ENCODE measurements at places on chromosomes 4 and X.

DNA sequence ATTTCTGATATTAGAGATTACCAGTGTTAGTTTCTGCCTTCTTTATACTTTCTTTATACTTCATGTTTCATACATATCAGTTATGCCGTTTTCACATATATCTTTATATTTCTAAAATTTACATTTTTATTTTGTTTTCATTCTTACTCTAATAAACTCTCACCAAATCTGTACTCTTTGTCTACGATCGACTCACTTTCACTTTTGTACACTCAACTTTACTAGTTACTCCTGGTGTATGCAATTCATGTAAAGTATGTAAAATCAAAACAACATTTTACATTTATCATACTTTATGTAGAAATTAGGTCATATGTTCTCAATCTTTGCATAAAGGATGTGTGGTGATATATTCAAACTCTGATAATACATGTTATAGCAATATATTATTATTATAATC lies 59.9 kb downstream of the UGT2A3 start:
- no peak for DNase-seq

DNA sequence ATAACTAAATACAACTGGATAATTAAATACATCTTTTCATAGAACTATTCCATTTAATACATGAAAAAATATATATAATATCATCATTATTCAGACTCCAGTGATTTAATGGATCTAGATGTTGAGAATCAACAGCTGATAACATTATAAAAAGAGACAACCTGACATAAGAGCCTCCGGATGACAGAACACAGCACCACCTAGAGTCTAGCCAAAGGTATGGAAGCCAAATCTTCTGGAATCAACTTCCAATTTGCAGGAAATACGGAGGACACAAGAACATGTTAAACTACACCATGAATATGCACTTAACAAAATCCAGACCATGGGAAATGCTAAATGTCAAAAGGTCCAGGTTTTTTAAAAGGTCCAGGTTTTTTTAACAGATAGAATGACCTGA lies 55.0 kb downstream of the LRBA start:
- DNase-seq, result no peak

GRCh38 chr4:81789158-81789557 lies 317.5 kb upstream of the RASGEF1B start:
- no peak for DNase-seq

DNA sequence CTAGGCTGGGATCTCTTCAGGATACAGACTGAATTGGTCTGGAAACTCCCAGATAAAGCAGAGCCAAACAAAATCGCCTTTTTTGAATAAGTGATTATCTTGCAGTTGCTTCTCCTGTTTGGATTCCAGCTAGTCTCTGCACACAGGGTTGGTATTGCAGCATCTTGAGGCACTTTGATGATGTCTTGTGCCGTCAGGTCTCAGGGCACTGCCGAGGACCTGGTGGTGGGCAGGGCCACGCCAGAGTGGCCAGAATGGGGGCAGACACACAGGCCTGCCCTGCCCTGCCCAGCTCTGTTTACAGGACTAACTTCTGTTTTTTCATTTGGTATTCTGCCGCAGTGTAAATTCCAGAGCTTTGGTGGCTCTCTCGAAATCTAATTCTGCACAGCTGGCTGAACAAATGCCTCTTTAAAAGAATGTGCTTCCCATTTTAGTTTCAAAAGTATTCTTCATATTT lies 276.1 kb downstream of the NR3C2 start:
- no peak for DNase-seq

GRCh38 chrX:113133316-113133715 lies 292.7 kb upstream of the AMOT start:
- DNase-seq, result no peak

GRCh38 chr4:119690871-119691270 lies 62.3 kb upstream of the PDE5A start:
- no peak for DNase-seq

DNA sequence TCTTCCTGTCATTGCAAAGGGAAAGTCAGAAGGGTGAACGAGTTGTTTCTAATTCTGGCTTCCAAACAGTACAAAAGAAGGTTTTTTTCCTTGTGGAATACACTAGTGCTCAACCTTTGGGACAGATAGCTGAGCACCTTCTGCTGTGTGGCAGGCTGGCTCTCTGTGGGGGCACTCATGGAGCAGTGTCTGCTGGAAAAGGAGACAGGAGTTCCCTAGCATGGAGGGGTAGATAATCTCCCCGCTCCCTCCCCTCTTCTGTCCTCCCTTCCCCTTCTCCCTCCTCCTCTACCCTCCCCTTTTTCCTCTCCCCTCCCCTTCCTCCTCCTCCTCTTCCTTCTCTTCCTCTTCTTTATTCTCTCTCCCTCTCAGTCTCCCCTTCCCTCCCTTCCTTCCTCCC lies 62.4 kb upstream of the MTM1 start:
- DNase-seq, result no peak

DNA sequence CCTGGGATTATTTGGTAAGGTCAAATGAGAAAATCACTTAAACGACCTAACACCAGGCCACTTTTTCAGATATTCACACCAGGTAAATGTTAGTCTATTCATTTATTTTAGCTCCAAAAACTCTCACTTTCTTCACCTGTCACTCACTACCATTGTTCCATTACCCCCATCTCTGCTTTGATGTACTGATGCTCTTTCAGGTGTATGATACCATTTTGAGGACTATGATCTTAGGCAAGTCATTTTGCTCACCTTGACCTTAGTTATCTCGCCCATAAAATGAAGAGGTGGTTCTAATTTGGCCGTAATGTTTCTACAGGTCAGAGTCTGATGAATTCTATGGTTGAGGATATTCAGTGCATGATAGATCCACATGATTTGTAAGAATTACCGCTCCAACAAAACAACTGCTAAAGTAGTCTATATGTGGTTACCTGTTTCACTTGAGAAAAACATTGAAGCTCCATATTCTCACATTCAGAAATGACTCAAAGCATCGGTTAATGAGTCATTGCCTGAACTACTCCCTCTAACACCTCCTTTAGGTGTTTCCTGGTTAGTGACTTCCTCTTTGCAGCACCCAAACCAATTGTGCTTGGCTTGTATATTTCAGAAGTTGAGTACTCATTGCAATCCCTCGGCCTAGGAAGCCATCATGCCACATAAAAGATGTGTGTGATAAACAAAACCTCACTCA lies 4.5 kb downstream of the DTHD1 start:
- no peak for DNase-seq

DNA sequence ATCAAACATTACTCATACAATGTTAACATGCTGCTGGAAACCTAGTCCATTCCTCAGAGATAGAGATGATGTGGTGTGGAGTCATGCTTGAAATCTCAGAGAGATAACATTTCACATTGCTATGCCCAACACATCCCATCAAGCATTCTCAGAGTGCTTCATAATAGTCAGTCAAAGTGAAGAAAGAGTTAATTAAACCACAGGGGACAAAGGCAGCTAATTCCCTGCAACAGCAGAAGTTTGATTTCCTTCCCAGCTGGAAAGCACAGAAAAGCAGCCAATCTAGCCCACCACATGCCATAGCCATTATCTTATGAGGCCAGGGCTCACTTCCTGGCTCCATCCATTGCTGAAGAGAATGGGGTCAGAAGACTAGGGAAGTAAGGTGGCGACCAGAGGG lies 8.9 kb downstream of the KDR start:
- DNase-seq, result no peak

GRCh38 chr4:110518889-110519490 lies 43.0 kb downstream of the ENPEP start:
- DNase-seq, result peak; percentile 5

DNA sequence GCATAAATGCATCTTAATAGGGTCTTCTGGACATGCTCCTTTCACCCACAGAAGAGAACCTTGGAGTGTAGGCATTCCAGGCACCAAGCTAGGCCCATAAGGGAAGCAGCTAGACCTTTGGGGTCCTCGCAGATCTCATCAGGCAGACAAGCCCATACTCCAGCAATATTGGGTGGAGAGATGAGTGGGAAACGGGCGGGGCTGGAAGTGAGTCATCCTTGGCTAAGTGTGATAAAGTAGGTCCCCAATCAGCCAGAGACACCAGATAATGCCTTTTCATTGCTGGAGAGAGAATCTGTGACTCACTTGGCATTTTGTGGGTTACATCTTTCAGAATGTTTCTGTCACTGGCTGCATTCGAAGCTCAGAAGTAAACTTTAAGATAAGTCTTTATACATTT lies 133.3 kb upstream of the MBNL3 start:
- DNase-seq, result peak; percentile 17

- DNase-seq, result no peak
These were observed at the start of gene PAGE2 for GRCh38 chrX:55088795-55089489. TSS of gene PAGE2 (plus strand) at chrX:55089018. CDS start at chrX:55090021, 1,003 bp downstream.

- no peak for DNase-seq
These were observed 149.3 kb downstream of the RASL11B start for GRCh38 chr4:53011259-53011905.

DNA sequence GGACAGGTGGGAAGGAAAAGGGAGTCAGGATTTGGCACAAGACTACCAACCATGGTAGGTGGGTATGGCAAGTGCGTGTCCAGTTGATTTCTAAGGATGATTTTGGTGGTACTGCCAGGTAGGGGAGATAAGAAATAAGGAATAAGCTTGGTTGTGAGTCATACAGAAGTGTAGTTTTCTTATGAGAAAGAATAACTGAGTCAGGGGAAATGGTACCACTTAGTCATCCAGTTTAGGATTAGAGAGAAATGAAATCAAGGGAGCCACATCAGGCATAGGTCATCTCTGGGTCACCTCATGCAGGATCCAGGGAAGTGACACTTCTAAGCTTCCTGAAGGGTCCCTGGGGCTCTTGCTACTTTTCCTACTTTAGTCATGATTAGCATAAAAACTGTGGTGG lies 107.1 kb upstream of the C1GALT1C1 start:
- no peak for DNase-seq

DNA sequence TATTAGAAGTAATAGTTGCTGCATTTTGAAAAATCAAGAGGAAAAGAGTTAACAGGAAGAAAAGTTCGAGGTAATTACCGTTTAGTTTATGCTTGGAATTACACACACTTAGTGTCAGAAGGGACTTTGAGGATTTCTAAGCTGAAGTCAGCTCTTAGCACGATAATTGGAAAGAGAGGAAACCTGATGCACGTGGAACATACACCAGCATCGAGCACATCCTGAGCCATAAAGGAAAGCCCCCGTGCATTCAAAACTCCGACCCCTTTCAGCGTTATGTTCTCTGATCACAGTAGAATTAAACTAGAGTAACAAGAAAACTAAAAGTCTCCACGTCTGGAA lies 400 bp upstream of the PAQR3 start:
- DNase-seq, result no peak

GRCh38 chrX:118325453-118325852 lies 20.5 kb upstream of the WDR44 start:
- DNase-seq, result no peak

DNA sequence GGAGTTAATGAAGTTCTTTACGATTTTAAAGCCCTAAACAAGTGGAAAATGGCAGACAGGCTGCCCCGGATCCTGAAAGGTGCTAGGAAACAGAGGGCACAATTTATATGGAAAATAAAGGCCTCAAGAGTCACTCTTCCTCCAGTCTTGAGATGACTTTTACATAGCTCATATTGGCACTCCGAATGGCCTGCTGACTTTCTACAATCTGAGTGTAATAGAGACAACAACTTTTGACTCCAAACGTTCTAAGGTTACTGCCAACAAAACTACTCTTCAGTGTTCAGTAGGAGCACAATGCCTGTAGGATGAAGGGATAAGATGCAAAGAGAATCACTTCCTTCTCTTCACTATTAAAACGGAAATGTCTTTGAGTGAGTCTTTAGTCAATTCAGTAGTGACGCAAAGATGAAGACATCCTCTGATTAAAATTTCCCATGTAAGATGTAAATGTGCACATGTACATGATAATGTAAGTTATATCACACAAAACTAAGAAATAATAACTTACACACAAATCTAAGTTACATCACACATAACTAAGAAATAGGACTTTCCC lies 40.5 kb downstream of the VEGFC start:
- DNase-seq, result no peak

DNA sequence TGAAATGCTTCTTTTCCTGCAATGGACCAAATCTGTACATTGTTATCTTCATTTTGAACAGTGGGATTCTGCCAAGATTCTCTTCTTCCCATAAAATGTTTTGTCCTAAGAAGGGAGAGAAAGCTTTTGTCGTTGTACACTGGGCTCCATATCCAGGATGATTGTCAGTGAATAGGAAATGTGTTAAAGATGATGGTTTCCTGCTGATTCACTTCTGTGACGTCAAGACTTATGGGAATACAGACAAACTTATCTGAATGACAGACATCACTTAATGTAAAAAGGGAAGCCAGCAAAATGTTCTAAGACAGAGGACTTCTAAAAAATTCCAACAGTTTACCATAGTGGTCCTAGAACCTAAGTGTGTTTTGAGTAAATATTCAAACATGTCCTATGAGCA lies 53.7 kb upstream of the HPF1 start:
- DNase-seq, result no peak

- DNase-seq, result no peak
These were observed 639.7 kb downstream of the TRIML1 start for GRCh38 chr4:188778905-188779304.

DNA sequence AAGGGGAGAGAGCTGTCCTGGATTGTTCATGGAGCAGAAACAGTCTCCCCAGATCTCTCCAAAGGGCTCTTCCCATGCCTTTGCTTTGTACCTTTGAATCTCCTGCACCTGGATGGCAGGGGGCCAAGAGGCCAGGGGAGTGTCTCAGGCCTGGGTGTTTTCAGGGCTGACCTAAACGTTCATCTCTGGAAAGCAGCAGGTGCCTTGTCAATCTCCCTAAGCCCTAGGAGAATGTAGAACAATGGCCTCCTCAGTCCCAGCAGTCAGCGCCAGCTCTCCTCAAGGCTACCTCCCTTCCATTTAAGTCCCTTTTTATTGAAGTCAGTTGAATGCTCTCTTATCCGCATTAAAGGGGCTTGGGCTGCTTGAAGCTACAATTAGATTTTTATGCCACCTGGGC lies 31.2 kb upstream of the NSUN7 start:
- DNase-seq, result no peak

DNA sequence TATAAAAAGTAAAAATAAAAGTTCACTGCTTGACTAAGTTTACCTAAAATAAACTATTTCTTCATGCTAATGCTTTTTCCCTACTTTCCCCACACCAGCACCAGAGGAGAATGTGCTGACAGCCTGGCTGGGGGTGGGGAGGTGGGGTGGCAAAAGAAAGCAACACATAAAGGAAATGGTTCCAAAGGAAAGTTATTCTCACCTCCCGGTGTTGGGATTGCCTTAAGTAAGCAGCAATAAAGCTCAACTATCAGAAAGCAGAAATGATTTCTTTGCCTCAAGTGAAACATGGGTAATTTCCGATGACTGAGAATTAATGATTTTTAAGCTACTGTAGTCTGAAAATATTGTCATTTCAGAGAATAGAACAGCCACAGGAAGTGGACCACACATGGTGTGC lies 84.5 kb upstream of the DKK2 start:
- no peak for DNase-seq

DNA sequence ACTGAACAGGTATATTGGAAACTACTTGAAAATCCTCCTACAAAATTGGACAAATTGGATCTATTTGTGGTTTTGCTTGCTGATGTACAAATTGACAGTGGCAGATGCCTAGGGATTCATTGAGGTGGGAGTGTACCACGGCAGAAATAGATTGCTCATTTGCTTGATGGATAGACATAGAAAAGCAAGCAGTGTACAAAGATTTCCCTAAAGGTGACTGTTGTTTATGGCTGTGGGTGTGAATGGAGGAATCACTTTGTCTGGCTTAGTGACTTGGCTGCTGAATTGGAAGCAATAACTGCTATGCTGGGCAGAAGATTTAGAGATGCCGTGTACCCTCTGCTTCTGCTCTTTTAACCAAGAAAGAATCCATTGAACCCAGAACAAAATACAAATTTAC lies 191.0 kb upstream of the GRID2 start:
- no peak for DNase-seq
